ENCODE measurements at places on chromosomes 1 and 21.

- DNase-seq = no peak
These were observed 9.0 kb upstream of the SLC25A34 start for GRCh38 chr1:15727021-15727420.

DNA sequence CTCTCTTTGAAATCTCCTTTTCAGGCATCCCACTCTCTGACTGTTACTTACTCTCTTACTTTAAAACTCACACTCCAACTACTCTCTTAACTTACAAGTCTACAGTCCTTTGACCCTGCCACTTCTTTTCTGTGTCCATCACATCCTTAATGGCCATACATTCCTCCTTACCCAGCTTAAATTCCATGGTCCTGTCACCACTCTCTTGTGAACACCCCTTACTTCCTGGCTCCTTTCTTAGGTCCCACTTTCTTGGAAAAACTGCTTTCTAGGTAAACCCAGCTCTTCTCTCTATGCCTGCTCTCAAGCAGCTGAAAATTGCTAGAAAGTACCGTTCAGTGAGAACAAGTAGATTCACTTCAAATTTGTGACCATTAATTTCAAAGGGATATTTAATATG lies 109.1 kb downstream of the OLFML2B start:
- DNase-seq = no peak

- DNase-seq = no peak
These were observed 13.3 kb upstream of the RAB42 start for GRCh38 chr1:28578696-28579218.

GRCh38 chr1:239575113-239575512 lies 188.7 kb downstream of the CHRM3 start:
- DNase-seq = no peak

- no peak for DNase-seq
These were observed 5.9 kb downstream of the TNR start for GRCh38 chr1:175737451-175737850.

- no peak for DNase-seq
These were observed 8.0 kb downstream of the SLC2A5 start for GRCh38 chr1:9061252-9061960.

GRCh38 chr21:23811805-23812204 lies 1795.5 kb downstream of the MRPL39 start:
- no peak for DNase-seq

- DNase-seq = no peak
These were observed 79.9 kb downstream of the LACTBL1 start for GRCh38 chr1:22892789-22893188.

- DNase-seq = no peak
These were observed 86.5 kb downstream of the PATJ start for GRCh38 chr1:61828805-61829204.

GRCh38 chr1:171969813-171970212 lies 128.5 kb downstream of the DNM3 start:
- no peak for DNase-seq

- DNase-seq = no peak
These were observed at the start of gene CLCNKA for GRCh38 chr1:16021681-16022080. TSS of gene CLCNKA (plus strand) at chr1:16022036. CDS start at chr1:16022620, 584 bp downstream.

Data from stimulated activated CD4-positive, alpha-beta T cell treated with anti-CD3 and anti-CD28 coated beads, Interleukin-2, amount 100 ng/mL, for 4 hours (primary cell).